ENCODE measurements at places on chromosomes 13 and 19.

GRCh38 chr19:18194554-18195238 is 1.7 kb downstream of the MPV17L2 start:
- no peak for DNase-seq

- DNase-seq = no peak
Measured at GRCh38 chr13:26074706-26075105, 22.9 kb upstream of the SHISA2 start.

DNA sequence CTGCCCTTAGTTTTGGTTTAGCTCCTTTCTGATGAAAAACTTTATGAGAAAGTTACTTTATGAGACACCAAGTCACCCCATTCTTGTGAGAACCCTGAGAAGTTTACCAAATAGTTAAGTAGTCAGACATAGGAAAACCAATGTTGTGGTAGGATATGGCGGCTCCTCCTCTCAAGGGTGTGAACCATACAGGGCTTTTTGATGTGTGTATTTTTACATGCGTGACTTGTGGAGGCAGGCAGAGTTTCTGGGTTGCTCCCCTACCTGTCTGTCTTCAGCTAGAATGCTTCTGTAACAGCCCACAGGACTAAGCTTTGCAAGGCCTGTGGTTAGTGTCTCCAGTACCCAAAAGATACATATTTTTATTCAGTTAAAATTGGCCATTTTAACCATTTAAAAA is 18.3 kb downstream of the UBAC2 start:
- no peak for DNase-seq

DNA sequence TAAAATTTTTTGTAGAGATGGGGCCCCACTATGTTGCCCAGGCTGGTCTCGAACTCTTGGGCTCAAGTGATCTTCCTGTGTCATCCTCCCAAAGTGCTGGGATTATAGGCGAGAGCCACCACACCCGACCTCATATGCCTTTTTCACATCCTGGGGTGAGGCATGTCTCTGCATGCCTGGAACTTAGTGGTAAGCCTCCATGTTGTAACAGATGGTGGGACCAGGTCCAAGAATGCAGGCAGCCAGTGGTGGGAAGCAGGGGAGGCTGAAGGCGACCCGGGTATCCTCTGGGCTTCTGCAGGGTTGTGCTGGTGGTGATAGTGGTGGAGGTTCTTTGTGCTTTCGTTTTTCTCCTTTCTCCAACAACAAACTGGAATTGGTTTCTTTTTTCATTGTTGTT is 30.1 kb upstream of the CCDC124 start:
- DNase-seq = peak; percentile 92

DNA sequence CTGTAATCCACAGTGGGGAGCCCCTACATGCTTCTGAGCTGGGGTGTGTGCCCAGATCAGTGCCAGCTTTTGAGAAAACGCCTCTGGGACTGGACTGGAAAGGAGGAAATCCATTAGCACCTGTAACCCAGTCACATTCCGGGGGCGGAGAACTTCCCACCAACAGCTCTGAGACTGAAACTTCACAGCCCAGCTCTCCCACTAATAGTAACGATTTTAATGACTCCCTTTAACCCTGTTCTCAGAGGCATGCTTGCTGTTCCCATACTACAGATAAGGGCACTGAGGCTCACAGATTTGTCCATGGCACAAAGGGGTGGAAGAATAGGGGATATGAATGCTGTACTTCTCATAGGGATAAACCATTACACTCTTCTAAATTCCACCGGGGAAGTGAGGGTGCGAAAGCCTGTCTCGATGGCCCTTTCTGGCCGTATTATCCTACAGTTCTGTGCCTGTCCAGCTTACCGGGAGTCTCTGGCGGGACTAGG is 851 bp downstream of the FBXO46 start:
- no peak for DNase-seq

GRCh38 chr13:42880056-42880605 is 98.7 kb downstream of the FAM216B start:
- no peak for DNase-seq

DNA sequence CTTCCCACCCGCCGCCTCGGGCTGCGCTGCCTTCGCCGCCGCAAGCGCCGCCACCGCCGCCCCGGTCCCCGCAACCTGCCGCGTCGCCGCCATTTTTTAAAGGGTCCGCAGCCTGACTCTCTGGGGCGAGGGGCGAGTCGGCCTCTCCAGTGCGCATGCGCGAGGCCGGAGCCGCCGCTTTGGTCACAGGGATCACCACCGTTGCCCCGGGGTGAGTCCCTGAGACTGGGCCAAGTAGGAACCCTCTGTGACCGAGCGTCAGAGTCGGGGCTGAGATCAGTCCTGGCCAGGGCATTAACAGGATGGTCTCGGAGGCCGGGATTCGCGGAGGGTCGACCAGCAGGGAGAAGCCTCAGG is 42.6 kb downstream of the ZNF146 start:
- no peak for DNase-seq

DNA sequence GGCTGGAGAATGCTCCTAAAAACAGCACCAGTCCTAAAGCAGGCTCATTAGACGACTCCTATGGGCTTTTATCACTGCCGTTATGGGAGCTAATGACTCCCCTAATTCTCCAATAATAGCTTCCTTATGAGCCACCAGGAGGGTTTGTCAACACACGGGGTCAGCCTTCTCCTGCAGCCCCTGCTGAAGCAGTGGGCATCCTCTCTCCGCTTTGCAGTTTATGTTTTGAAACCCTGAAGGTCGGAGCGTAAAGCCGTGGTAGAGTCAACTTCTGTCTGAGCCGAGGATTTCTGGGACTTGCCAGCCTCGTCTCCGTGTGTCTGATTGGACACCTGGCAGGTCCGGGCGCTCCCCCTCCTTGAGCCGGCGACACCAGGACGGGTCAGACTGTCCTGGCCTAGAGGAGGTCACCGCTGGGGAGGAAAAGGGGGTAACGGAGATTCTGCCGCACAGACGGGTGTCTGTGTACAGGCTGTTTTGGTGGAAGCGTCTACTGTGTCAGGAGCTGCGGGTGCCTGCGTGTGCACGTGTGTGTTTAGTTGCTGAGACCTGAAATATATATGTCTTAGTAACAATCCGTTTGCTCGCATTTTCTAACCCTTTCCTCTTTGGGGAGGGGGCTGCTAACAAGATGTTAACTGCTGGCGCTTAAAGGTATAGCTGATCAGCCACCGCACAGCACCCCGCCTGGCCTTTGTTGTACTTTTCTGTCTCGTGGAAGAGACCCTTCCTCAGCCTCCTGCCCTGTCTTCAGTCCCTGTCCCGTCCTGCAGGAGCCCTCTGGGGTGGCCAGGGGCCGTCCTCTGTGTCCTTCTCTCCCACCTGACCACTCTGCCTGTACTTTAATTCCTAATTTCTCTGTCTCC is 1.9 kb downstream of the KDM4B start:
- no peak for DNase-seq

DNA sequence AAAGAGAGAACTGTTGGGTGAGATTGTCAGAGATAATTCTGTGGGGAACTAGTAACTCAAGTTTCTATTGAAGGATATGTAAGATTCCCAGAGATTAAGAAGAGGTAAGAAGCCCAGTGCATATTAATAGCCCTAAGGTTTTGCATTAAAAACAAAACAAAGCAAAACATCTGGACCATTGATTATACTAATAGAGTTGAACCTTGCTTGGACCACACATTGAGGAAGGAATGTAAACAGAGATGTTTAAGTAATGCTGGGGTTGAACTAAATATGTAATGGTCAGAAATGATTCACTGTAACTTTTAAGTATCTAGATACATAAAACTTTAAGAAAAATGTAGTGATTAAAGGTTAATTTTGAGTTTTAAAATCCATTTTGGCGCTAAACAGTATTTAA is 1770.0 kb downstream of the PCDH9 start:
- DNase-seq = no peak

GRCh38 chr19:46887240-46887782 is 26.5 kb downstream of the ARHGAP35 start:
- no peak for DNase-seq

GRCh38 chr13:110346661-110347067 is 39.6 kb downstream of the COL4A2 start:
- DNase-seq = no peak

DNA sequence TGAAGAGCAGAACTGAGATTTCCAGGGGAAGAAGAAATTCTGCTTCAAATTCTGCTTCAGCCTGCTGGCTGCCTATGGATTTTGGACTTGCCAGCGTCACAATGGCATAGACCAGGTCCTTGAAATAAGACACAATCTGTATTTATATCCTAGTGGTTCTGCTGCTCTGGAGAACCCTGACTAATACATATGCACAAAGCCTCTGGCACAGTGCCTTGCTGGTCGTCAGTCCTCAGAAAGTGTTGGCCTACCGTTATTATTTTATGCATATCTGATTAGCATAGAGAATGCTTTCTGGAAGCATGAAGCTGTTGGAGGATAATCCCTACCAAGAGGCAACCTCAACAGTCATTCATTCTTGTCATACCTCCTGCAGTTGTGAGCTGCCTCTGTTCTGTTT is 213.7 kb downstream of the B3GLCT start:
- no peak for DNase-seq

- no peak for DNase-seq
Measured at GRCh38 chr19:6744381-6745301, 5.2 kb downstream of the TRIP10 start.

GRCh38 chr19:49637821-49638738 is 1.9 kb downstream of the RRAS start:
- DNase-seq = no peak

DNA sequence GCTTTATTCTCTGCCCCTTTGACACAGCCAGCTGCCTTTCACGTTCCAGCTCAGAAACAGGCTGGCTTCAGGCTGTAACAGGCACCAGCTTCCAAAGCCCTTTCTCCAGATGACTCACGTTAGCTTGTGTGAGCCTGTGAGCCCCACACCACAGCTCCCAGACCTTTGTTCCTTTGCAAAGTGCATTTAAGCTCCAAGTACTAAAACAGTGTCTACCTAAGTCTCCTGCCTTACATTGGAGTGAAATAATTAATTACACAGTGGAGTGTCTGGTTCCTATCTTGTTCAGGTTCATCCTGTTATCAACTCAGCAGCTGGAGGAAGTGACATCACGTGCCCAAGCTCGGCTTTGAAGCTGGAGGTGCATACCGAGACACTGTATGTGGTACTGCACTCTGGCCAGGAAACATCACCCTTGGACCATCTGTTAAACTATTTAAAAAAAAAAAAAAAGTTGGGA is 475.8 kb downstream of the FOXO1 start:
- peak; percentile 47 for DNase-seq

GRCh38 chr13:104357672-104358354 is 1291.6 kb upstream of the SLC10A2 start:
- no peak for DNase-seq

GRCh38 chr13:88345171-88345847 is 674.1 kb downstream of the SLITRK5 start:
- DNase-seq = no peak

DNA sequence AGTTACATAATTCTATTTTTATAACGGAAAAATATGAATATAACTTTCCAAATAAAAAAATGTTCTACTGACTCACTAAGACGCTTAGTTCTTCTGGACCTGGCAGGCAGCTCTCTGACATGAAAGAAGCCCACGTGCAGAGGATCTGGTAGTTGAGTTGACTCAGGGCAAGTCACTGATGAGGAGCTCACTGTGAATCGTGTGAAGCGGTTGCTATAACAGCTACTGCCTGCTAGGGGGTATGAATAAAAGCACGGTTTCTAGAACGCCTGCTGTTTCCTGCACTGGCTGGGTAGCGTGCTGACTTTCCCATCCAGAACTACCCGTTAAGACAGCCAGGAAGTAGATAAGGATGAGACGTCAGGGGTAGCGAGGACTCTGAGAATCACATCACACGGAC is 54.7 kb upstream of the WASF3 start:
- DNase-seq = no peak

GRCh38 chr13:109687559-109688448 is 98.6 kb downstream of the IRS2 start:
- DNase-seq = no peak

DNA sequence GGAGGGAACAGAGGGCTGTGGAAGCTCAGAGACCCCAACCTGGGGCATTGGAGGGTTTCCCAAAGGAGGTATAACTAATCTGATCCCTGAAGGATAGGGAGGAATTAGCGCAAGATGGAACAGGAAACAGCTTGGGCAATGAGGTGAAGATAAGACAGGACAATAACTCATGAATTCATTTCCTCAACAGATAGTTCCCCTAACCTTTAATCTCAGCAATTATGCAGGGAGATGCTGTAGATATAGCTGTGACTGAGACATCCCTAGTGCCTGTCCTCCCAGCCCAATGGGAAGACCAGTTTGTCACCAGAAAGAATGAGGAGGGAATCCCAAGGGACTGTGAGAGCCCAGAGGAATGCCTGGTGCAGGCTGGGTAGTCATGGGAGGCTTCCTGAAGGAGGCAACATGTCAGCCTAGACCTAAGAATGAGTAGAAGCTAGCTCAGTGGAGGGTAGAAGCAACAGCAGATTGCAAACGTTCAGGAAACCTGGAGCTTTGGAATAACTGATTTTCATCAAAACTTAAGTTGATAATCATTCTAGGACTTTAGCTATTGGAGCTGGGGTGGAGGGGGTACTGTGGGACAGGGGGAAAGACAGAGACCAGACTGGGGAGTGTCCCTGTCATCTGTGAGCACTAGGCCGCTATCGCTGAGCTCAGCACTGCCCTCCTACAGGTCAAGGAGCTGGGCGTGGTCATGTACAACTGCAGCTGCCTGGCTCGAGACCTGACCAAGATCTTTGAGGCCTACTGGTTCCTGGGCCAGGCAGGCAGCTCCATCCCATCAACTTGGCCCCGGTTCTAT is 18.8 kb downstream of the HIPK4 start:
- no peak for DNase-seq

DNA sequence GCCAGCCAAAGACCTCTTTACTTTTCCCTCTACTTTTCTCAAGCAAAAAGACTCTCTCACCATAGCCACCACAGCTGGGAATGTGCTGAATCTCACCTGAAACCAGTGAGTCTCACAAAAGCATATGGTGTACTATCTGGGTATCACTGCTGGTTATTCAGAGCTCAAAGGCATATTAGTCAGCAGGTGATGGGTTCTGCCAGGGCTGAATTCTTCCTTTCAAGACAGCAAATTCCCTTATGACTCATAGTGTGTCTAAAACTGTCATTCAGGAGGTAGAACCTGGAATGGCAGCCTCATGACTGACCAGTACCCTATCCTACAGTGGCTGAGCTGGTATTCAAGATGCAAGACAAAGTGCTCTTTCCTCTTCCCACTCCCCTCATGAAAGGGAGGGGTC is 2859.1 kb downstream of the PCDH9 start:
- DNase-seq = no peak

DNA sequence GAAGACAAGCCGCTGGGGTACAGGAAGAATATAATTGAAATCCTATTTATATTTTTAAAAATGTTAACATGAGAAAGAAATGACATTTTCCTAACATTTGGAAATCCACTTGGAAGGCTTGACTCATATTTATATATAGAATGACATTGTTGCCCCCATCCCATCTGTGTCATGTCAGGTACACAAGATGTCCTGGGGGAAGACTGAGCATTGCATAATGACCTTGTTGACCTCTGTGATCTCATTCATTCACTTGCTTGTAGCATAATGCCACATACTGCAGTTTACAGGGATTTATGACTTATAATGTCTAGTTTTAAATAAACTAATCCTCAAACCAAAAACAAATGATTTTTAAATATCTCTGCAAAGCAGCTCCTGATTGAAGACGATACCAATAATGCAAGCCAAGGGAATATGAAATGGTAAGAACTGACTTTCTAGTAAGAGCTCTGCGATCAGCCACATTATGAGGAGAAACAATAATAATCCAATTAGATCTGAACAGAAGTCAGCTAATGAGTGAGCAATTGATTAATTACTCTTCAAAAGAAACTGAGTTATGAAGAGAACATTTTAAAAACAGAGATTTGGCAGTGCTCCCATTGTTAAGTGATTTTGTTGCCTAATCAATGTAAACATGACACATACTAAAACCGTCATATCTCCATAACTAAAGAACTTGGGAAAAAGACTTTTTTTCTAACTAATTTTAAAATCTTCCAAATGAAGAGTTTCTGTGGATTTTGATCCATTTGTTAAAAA is 21.2 kb upstream of the VWA8 start:
- DNase-seq = no peak
